Temporal lobe (tissue), 4 donors: ENCODE measurements at places on chromosomes 4 and X. TPM values are rescaled to one million over a fixed set of nuclear protein-coding genes. Genes with fewer than 3 reads are reported as not detected.

The COL4A5 gene
- total RNA-seq = 15.2 TPM

The GLRA2 gene
- total RNA-seq = 86.8 TPM

The N4BP2 gene
- 60.2 TPM for total RNA-seq

The C4orf51 gene
- not detected for total RNA-seq

The SOWAHB gene
- total RNA-seq = 3.9 TPM

The GRK4 gene
- 33.4 TPM for total RNA-seq

The APELA gene
- total RNA-seq = 0.25 TPM

The SAGE1 gene
- total RNA-seq = not detected

The CDKL2 gene
- 41.8 TPM for total RNA-seq

The AIMP1 gene
- total RNA-seq = 18.2 TPM

The ZNF518B gene
- 60.5 TPM for total RNA-seq

The FATE1 gene
- not detected for total RNA-seq

The SCRG1 gene
- 3.0 TPM for total RNA-seq

The EDNRA gene
- 5.4 TPM for total RNA-seq

The UGT8 gene
- 4.9 TPM for total RNA-seq

The NPY1R gene
- total RNA-seq = 129 TPM

The SHOX gene
- 0.25 TPM for total RNA-seq

The KIF4A gene
- total RNA-seq = 2.5 TPM

The PHOX2B gene
- total RNA-seq = not detected

The GAGE12J gene
- total RNA-seq = not detected

The TKTL1 gene
- total RNA-seq = 3.4 TPM

The APOO gene
- total RNA-seq = 25.8 TPM
